NCI-H1694 (cell line): ENCODE measurements at places on chromosomes 7 and 10.

GRCh38 chr10:123759041-123759440 is 92.9 kb downstream of the GPR26 start:
- DNase-seq: no peak

- DNase-seq: no peak
Observed at GRCh38 chr10:127922675-127923366, 15.9 kb downstream of the PTPRE start.

GRCh38 chr7:84688671-84689070 is 494.1 kb upstream of the SEMA3A start:
- no peak for DNase-seq

- DNase-seq: no peak
Observed at GRCh38 chr10:77264107-77264506, 373.5 kb downstream of the KCNMA1 start.

- no peak for DNase-seq
Observed at GRCh38 chr10:33111488-33112051, 153.5 kb upstream of the ITGB1 start.

GRCh38 chr7:23418046-23418445 is 52.2 kb downstream of the IGF2BP3 start:
- no peak for DNase-seq

GRCh38 chr7:78768859-78769258 is 684.6 kb downstream of the MAGI2 start:
- DNase-seq: no peak

GRCh38 chr7:73769481-73770001 is 529 bp downstream of the CLDN3 start:
- DNase-seq: no peak

GRCh38 chr7:158444501-158445420 is 142.9 kb downstream of the PTPRN2 start:
- no peak for DNase-seq

GRCh38 chr10:3811291-3811870 is 26.4 kb upstream of the KLF6 start:
- no peak for DNase-seq

- DNase-seq: no peak
Observed at GRCh38 chr10:15238555-15239335, 70.3 kb upstream of the NMT2 start.

DNA sequence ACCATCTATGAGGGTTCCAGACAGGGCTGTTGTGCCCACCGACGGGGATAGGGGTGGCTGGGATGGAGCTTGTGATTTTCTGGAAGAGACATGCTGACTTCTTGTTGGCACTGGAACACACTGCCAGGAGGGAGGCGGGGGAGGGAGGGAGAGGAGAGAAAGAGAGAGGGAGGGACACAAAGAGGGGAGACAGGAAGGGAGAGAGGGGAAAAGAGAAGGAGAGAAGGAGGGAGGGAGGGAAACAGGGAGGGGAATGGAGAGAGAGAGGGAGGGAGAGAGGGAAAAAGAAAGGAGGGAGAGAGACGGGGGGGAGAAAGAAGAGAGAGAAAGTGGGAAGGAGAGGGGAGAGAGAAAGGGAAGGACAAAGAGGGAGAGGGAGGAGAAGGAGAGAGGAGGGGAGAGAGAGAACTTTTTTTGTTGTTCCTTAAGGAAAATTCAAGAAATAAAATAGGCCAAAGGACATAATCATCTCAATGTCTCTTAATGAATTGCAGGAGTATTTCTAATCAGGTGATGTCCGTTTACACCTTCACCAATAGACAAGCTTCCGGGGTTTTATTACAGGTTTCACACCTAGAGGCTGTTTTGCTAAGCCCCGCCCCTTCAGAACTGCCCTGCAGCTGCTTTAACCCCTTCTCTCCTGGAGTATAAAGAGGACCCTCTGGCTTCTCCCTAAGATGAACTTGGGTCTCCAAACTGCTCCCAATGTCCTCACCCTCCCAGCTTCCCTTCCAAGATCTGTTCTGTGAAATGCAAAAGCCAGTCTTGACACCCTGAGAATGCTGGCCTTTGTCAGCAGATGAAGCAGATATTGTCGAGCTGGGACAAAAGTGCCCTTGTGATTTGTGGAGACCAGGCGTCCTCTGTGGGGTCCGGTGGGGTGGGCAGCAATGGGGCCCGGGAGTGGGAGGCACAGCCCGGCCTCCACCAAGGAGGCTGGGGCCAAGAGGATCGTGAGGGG is 82.0 kb upstream of the GTF2IRD1 start:
- no peak for DNase-seq

DNA sequence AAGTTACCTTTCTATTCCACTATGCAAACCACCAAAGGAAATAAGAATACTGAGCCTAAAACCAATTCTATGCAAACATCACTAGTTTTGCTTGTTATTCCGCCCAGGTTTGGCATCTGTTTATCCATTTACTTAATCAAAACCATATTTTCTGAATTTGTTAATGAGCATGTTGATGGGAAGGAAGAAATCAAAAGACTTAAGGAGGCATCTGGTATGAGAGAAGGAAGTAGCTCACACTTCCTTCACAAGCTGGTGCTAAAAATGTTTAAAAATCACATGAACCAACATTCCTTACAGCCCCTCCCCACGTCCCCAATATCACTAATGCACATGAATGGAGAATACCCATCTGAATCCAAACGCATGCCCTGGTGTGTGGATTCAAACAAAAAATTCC is 52.0 kb upstream of the PRKAR2B start:
- DNase-seq: no peak

DNA sequence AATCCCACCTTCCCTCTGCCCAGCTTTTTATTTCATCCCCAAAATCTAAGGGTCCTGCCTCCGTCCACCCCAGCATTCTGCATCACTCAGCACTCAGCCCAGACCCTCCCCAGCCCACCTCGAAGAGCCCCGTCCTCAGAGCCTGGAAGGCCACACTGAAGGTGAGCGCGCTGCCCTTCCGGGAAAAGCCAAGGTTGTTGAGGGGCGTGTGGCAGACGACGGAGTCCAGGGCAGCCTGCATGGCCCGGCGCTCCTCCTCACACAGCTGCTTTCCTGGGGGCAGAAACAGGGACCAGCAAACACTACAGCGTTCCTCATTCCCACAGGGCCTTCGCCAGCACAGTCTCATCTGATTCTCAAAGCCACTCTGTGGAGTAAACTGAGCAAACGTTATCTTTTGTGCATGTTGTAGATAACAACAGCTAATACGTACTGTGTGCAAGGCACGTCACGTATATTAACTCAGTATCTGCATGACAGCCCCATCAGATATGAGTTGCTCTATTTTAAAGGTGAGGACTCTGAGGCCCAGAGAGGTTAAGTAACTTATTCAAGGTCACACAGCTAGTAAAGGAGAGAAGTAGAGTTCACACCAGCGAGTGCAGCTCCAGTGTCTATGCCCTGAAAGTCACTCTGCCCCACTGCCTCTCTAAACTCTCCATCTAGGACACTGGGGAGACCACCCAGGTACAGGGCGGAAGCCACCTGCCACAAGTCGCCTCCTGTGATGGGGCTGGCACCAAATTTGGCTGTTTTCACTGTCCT is 2.8 kb downstream of the TRAPPC14 start:
- DNase-seq: no peak

GRCh38 chr10:208616-209015 is 73.4 kb downstream of the ZMYND11 start:
- no peak for DNase-seq

- peak; percentile 33 for DNase-seq
Observed at GRCh38 chr7:36280840-36281812, 108.5 kb upstream of the ANLN start.

DNA sequence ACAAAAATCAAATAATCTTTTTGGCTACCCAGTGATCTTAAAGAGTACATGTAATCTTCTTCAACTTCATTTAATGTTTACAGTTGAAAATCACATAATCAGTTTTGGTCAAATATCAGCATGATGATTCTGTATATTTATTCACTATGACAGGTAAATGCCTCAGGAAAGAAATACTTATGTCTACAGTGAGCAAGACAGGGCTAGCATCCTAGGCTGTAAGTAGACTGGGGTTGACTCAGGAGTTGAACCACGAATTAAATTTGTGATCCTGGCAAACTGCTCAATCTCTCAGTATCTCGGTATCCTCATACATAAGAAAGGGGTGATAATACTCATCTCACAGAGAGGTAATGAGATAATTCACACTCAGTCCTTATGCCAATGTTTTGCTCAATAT is 71.8 kb downstream of the SEMA3D start:
- no peak for DNase-seq

GRCh38 chr7:102425639-102426267 is 7.6 kb upstream of the ORAI2 start:
- no peak for DNase-seq
